SK-N-SH treated with all-trans-retinoic acid at 6 μM for 48 hours (cell line): ENCODE measurements at places on chromosomes 3 and 15.

- no peak for ATAC-seq
Observed at GRCh38 chr3:48243886-48244285, 3.0 kb downstream of the ZNF589 start.

DNA sequence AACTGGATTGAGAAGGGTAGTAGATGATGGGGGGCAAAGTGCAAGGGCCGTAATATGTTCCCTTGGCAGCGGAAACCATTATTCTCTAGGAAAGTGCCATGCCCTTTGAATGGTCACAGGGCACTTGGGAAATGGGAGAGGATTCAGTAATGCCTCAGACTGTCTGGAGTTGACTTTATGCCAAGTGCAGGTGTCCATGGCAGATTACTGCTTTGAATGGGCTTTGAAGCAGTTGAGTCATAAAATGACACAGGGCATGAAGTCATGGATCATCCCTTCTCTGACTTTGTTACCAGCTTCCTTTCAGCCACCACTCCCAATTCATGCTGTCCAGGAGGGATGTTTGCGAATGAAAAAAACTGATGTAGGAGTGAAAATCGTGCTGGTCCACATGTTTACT lies 20.1 kb downstream of the AADACL2 start:
- no peak for ATAC-seq

DNA sequence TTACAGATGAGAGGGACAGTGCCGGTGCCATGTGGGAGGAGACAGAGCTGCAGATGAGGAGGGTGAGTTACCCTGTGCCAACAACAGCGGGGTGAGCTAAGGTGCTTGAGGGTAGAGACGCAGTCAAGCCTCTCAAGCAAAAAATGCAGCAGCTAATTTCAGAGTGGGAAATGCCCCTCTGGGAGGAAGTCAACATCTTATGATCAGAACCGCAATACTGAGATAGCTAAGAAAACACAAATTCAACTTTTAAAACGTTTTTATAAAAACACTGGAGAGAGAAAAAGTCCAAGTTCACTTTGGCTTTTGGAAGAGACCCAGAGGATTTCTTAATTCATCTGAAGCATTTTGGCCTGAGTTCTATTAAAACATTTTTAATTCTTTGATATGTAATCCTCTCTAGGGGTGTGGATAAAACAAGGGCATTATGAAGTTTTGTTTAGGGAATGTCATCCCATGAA lies 319.2 kb downstream of the SLC9A9 start:
- no peak for ATAC-seq

GRCh38 chr15:68586274-68586961 lies 7.6 kb downstream of the CORO2B start:
- ATAC-seq, result peak; percentile 68

DNA sequence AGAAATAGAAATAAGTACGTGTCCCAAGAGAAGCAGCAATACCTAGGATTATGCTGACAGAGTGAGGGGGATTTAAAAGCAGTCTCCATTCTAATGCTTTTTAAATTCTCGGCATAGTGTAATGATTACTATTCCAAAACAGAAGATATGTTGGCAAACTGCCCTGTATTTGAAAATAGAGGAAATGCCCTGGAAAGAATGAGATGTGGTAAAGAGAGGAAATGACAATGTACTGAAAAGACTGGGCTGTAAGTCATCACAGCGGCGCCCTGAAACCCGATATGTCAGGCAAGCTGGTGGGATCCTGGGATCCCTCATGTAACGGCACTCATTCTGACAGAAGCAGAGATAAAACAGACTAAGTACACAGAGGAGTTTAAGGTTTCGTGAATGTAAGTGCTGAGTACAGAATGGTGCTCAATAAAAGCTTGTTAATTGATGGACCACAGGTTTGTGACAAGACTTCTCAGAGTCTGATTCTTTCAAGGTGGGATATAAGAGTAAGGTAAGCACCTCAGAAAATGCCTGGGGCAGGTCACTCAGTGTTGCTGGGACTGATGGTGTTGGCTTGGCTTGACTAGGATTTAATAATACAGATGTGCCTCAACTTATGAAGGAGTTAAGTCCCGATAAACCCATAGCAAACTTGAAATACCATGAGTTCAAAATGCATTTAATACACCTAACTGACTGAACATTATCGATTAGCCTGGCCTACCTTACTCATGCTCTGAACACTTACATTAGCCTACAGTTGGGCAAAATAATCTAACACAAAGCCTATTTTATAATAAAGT lies 91.4 kb downstream of the NFKBIZ start:
- peak; percentile 86 for ATAC-seq

DNA sequence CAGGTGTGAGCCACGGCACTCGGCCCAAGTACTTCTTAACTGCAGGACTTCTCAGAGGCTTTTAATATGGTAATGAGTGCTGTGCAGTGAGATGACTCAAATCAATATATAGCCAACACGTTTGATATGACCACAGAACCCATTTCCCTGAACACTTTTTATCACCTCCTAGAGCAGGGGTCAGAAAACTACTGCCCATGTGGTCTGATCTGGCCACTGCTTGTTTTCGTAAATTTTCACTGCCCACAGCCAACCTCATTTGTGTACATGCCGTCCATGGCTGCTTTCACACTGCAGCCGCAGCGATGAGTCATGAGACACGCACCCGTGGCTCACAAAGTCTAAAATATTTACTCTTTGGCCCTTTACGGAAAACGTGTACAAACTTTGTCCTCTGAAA lies 179.2 kb downstream of the RORA start:
- ATAC-seq, result no peak

DNA sequence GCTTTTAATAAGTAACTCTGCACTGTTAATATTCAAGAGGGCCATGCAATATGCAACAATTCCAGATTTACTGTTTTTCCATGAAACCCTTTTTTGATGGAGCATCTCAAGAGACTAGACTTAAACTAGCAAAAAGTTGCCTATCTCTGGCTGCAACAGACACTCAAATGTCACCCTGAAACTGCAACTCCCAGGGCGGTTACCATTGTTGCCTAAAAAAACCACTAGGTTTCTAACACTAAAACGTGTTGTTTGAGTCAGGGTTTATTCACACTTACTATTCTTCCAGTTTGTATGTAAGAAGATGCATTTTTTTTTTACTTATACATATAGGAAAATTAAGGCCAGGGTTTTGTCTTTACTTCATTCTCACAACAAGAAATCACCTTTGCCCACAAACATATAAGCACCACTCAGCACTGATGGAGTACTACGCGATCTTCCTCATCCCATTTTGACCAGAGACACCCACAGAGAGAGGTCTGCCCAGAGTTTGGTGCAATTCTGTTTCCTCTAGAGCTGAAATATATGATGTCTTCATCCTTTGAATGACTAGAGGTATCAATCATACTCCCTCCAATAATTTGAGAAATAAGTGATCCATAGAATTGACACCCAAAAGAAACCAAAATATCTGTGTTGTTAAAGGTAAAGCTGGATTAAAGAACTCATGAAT lies 124.0 kb upstream of the SNTN start:
- ATAC-seq, result no peak

- peak; percentile 87 for ATAC-seq
Observed at GRCh38 chr3:16290007-16290826, 25.2 kb downstream of the OXNAD1 start.

- ATAC-seq, result no peak
Observed at GRCh38 chr15:100785181-100786138, 94.2 kb upstream of the ALDH1A3 start.

GRCh38 chr3:177721864-177722785 lies 524.8 kb upstream of the TBL1XR1 start:
- ATAC-seq, result peak; percentile 56

GRCh38 chr3:12729051-12729651 lies 29.9 kb downstream of the TMEM40 start:
- peak; percentile 90 for ATAC-seq

- ATAC-seq, result peak; percentile 61; the same call in 2 of the 3 replicates
Observed at GRCh38 chr3:177574222-177574856, 377.1 kb upstream of the TBL1XR1 start.

DNA sequence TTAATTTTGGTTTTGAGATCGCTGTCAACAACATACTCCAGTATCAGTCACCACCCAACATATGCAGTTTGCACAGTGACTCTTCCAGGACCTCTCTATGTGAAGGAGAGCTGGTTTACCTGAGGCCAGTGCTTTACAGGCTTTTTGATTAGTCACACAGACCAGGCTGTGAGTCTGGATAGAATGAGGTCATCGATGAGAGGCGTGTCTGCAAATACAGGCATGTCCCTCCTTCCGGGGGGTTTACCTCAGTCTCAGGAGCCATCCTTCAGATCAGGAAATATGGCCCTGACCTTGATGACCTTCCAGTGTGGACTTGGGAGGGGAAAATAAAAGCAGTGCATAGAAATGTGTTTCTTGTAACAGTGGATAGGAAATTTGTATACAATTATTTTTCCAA lies 46.9 kb downstream of the KBTBD12 start:
- ATAC-seq, result no peak

GRCh38 chr3:34159613-34160420 lies 361.4 kb downstream of the PDCD6IP start:
- ATAC-seq, result no peak

DNA sequence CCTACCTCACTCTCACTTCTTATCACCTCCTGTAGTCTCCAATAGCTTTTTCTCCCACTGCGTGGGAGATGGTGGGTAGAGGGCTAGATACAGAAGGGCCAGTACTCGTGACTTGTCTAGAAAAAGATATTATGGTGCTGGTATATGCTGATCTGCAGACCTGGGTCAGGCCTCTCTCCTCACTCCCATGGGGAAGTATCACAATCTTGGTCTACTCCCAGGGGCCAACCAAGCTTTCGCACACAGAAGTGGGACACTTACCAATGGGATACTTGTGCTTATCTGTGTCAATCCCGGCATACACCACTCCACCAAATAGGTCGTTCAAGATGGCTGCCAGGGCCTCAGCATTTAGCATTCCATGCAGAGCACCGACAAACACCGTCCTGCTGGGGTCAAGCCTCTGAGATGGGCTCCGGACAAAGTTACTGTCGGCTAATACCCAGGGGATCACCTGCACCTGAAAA lies 9.0 kb upstream of the RPS17 start:
- no peak for ATAC-seq

DNA sequence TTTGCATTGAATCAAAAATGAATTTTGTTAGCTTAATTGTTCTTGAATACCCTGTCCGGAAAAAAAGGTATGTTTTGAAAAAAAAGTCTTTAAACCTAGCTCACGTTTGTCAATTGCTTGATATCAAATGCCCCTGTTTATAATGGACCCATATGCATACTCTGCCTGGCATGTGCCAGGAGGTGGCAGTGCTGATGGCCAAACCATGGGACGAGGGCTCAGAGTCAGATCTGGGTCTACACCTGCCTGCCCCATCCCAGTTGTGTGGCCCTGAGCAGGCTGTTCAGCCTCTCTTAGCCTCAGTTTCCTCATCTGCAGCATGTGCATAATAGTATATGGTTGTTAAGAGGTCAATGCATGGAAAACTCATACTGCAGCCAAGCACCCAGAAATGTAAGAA lies 38.8 kb downstream of the PRKCD start:
- ATAC-seq, result 0 out of 3 replicates have a peak, but pooled peaks have one; percentile 31

- no peak for ATAC-seq
Observed at GRCh38 chr15:66225656-66226274, 27.8 kb downstream of the MEGF11 start.
